Inflammatory macrophage (primary cell): ENCODE measurements at places on chromosomes 2 and 18.
A peak's percentile ranks its signal among the peaks of the same experiment; 100 is the strongest.

DNA sequence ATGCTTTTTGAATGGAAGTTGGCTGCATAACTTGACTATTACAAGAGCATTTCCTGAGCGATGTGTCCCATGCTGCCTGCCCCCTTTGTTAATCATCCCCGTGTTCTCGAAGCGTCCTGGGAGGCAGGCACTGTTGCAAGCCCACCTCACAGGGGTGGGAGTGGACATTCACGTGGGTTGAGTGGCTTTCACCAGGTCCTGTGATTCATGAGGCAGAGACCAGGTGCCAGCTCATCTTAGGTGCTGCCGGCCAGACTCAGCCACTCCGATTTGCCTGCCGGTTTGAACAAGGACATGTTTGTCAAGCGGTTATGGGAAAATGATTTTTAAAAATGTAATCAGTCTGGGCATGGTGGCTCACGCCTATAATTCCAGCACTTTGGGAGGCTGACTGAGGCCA lies 112.5 kb downstream of the ZNF532 start:
- no peak for DNase-seq

DNA sequence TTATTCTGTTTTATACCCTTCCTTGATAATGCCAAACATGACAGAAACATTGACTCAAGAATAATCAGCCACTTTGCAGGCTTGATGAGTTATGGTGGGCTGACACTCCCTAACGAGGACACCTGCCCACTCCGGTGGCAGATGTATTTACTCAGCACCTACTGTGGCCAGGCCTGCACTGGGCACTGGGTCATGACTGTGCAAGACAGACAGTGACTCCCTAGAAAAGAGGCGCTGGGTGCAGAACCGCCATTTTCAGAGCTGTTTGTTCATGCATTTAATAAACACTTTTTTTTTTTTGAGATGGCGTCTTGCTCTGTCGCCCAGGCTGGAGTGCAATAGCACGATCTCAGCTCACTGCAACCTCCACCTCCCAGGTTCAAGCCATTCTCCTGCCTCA lies 32.5 kb downstream of the SNED1 start:
- no peak for DNase-seq

DNA sequence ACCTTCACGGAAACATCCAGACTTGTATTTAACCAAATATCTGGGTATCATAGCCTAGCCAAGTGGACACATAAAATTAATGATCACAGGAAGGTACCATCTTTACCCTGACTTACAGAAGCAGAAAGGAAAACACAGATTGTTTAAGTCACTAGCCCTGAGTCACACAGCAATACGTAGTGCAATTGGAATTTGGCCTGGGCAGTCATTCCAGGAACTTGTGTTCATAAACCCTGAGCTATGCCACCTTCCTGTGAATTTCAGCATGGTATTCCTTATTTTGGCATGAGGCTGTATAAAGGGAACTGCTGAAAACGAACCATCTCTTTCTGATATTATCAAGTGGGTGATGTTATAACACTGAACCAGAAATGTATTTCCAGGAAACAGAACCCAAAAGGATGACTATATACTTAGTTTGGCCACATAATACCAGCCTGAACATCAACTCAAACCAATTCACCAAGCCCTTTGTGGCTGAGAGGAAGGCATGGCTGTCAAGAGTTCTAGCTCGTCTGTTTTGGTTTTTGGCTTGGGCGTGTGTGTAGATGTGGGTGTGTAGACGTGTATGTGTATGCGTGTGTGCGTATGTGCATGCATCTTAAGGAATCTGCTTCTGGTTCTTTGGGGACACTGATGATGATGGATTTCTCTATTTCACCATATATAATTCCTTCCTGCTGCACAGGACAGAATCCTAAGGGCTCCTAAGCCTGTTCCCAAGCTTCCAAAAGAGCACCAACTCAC lies 533.4 kb upstream of the ID2 start:
- no peak for DNase-seq

GRCh38 chr2:52862801-52863200 lies 904.8 kb upstream of the CHAC2 start:
- DNase-seq: no peak

DNA sequence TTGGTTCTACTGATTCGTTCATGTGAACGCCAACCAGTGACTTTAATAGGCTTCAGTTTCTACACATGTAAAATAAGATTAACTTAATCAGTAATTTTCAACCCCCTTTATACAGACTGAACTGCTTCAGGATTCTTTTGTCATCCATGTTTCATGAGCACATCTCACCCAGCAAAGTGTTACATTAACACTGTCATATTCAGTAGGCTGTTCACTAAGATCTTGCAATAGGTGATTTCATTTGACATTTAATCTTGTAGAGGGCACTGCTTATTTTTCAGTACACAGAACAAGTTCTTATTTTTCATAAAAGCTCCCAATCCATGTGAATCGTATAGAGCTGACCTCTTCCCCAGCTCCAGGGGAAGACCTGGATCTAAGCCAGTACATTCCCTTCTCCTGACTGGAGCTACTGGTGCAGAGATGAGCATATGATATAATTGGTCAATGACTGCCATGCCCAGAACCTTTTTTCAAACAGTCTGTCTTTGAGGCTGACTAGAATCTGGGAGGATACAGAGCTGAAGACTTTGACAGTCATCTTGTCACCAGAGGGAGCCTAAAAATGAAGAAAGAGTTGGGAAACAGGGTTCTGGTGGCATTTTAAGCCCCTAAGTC lies 72.2 kb upstream of the CHRNA1 start:
- no peak for DNase-seq

GRCh38 chr18:75742516-75742915 lies 315.0 kb upstream of the SMIM21 start:
- no peak for DNase-seq

GRCh38 chr2:170525566-170525900 lies 189.6 kb upstream of the SP5 start:
- DNase-seq: no peak

GRCh38 chr2:158966312-158966711 lies 2.1 kb upstream of the TANC1 start:
- no peak for DNase-seq

- DNase-seq: no peak
Measured at GRCh38 chr2:188984680-188985079, 10.5 kb downstream of the COL3A1 start.

GRCh38 chr18:23981369-23981980 lies 33.1 kb upstream of the TTC39C start:
- no peak for DNase-seq

DNA sequence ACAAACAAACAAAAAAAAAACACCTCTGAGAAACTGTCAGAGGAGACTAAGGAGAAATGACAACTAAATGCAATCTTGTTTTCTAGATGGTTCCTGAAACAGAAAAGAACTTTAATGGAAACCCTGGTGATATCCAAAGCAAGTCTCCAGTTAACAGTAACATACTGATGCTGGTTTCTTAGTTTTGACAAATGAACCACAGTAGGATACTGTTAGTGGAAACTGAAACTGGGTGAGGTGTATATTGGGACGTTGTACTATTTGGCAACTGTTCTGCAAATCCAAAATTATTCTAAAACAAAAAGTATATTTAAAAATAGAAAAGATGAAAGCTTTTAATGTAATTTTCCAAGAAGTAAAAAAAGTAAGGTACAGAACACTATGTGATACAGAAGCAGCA lies 11.4 kb downstream of the SESTD1 start:
- no peak for DNase-seq

DNA sequence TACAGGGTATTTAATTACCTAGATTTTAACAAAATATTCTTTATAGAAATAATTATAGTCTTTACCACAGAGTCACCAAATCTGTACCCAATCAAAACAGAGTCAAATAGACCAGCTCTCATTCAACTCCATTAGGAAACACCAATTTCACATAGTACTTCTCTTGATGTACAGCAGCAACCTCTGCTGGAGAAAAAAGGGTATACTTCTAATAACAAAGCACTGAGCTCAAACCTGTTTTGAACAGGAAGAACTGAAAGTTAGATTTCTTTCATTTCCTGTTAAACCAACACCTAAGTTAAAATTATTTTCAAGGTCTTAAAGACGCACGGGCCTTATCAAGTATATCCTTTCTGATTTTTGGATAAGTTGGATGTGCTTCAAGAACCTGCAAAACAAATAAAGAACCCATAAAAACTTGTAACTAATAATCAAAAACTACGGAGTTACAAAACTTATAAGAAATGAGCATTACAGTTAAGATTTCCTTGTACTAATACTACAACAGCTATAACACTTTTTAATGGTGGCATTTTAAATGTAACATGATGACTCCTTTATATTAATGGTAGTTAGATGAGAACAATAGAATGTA lies 79.0 kb downstream of the TTC21B start:
- DNase-seq: peak; percentile 74

DNA sequence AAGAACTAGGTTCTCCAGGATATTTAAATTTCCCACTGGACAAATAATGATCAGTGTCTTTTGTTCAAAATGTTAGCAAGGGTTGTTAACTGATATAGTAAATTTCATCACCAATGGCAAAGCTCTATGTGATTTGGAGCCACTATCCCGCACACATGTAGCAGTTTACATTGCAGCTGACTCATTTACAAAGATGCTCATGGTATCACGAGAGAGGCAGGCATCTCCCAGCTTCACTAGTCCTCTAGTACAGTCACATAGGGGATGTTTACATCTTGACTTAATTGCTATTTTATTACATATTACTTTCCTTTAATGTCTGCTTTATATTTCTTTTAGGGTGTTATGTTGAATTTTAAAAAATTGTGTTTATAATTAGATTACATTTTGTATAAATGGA lies 30.7 kb downstream of the KCNE4 start:
- no peak for DNase-seq

DNA sequence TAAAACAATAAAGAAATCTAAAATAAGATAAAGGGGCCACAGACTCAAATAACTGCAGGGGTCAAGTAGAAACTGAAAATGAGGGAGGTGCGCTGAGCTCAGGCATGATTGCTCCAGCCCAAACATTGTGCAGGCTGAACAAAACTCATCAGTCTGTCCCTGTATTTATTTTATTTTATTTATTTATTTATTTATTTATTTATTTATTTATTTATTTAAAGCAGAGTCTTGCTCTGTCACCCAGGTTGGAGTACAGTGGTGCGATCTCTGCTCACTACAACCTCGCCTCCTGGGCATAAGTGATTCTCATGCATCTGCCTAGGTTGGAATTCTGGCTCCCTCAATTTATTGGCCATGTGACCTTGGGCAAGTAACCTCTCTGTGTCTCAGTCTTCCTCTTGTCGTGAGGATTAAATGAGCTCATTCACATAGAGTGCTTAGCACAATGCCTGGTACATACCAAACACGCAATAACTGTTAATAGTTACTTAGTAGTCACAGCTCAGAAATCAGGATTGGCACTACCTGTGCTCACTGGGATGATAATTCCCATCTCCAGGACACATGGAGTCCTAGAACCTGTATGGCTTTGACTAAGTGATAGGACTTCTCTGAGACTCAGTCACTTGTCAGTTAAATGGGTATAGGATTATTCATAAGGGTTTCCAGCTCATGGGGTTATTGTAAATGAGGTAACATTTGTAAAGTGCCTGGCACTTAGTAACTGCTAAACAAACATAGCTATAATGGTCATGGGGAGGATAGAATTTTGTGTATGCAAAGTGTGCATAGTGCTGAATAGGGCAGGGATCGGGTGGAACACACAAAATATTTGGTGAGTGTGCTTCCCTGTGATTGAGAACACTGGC lies 6.0 kb downstream of the SPEG start:
- no peak for DNase-seq

GRCh38 chr2:25714740-25715139 lies 41.4 kb upstream of the DTNB start:
- DNase-seq: no peak

DNA sequence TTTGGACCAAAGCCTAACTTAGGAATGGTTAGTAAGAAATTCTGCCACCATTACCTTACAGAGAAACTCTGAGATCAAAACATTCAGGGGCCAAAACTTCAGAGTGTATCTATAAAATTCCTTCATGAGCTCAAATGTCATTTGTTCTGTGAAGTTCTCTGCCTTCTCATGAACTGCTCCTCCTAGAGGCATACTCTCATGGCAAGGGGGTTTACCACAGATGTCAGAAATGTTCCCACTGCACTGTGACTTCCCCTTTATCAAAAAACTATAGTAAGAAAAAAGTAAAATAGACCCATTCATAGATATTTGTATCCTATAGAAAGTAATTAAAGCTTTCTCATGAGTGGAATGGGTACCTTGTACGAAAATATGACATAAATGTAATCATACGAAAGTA lies 68.5 kb downstream of the USP40 start:
- no peak for DNase-seq

DNA sequence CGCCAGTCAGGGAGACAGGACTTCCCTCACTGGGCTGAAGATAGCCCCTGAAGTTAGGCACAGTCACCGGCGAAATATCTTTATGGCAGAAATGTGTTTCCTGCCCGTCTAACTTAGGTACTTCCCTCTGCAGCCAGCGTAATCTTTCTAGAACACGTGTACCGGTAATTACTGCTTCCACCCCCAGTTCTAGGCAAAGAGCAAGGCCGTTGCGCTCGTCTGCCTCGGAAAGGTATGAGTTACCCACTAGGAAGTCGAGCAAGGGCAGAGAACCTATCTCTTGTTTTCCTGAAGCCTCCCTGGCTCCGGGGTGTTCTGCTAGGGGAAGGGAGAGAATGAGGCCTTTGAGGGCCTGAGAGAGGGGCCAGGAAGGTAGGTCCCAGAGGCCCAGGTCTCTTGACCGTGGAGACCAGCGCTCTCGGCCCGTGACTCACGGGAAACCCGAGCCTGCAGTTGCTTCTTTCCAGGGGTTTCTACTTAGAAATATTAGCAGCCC lies 70.0 kb downstream of the TWSG1 start:
- DNase-seq: peak; percentile 49

DNA sequence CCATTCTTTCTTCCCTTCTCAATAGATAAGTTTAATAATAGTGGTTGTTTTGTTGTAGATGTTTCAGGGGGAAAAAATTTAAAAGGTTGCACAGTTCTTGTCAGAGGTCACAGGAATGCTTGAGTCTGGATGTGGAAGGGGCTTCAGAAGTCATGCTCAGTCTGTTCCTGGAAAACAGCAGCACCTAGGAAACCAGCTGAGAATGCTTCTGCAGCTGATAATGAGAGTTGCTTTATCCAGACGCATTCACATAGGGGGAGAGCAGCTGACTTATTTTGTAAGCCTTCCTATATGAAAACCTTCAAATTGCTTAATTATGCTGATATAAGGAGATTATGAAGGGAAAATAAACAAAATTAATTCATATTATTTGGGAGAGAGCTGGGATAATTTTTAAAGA lies 235.5 kb downstream of the GULP1 start:
- no peak for DNase-seq

DNA sequence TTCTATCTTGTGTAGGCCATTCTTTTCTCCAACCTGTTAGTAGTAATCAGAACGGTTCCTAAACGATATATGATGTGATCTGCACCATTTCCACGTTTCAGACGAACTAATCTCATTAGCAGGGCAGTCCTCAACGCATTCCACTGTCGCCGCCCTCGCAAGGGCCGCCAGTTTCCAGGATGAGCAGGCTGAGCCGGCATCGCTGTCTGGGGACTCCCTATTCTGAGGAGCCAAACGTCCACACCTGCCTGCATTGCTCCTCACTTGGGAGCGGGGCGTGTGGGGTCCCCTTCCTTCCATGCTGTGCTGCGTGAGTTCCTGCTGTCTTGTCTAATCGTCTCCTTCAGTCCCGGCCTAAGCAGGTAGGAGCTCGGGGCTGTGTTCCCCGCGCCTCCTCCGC lies 76.6 kb downstream of the PSMG2 start:
- no peak for DNase-seq
